ENCODE measurements at places on chromosomes 4 and X. TPM values are rescaled to one million over a fixed set of nuclear protein-coding genes. Genes with fewer than 3 reads are reported as not detected.
A peak's percentile ranks its signal among the peaks of the same experiment; 100 is the strongest.

The SLC6A14 gene
- total RNA-seq, result not detected

DNA sequence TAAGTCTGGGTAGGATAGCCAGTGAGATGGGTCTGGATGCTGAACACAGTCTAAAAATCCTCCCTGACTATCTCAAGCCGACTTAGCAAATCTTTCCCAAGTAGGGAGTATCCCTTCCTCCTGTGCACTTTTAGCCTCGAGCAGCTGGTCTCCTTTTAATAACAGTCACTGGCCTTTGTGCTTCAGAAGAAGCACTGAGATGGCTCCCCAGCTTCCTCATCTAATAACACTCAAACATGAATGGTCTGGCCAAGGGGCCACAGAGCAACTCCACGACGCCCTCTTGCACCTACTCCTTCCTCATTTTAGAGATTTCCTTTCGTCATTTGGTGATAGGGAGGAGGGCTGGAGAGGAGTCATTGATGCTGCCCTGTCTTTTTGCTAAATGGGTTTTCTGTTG, 78.8 kb upstream of the TMEM150C start:
- H3K4me1 ChIP-seq, result peaks cover 11% of the 10 kb centered on the region
- no peak overlapping the region for H3K27ac ChIP-seq
- no peak for DNase-seq
- H3K27me3 ChIP-seq, result no peaks in the 10 kb centered on the region
- H3K36me3 ChIP-seq, result no peaks in the 10 kb centered on the region

The FAT1 gene
- total RNA-seq, result 54.4 TPM

The TXK gene
- total RNA-seq, result 0.60 TPM

DNA sequence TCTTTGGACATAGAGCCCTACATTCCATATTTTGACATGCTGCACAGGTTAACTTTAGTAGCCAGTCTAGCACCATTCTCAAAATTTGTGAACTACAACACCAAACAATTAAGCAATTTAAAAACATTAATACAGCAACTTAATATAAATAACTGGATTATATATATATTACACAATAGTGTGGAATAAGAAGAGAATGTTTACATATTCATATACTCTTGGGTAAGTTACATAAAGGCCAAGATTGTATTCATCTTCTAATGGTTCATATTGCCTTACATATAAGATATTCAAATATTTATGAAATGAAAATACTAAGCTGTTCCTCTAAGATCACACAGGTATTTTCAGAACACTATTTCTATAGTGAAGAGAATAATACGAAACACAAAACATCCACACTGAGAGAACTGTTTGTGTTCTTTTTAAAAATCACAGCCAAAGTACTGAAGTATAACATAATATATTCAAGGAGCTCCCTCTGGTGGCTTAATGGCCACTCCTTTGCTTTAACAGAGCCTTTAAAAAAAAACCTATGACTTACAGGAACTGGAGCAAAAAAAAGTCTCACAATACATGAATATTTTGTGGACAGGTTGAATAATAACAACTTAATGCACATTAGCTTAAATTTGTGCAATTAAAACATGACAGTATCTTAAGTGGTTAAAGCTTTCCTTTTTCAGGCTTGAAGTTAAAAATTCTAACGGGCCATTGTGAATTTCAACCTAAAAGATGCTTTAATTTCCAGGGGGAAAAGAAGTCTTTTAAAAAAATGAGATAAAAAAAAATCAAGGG, 46.2 kb downstream of the NEK1 start:
- H3K4me1 ChIP-seq, result no peaks in the 10 kb centered on the region
- H3K4me3 ChIP-seq, result no peak overlapping the region
- no peak overlapping the region for H3K27ac ChIP-seq

DNA sequence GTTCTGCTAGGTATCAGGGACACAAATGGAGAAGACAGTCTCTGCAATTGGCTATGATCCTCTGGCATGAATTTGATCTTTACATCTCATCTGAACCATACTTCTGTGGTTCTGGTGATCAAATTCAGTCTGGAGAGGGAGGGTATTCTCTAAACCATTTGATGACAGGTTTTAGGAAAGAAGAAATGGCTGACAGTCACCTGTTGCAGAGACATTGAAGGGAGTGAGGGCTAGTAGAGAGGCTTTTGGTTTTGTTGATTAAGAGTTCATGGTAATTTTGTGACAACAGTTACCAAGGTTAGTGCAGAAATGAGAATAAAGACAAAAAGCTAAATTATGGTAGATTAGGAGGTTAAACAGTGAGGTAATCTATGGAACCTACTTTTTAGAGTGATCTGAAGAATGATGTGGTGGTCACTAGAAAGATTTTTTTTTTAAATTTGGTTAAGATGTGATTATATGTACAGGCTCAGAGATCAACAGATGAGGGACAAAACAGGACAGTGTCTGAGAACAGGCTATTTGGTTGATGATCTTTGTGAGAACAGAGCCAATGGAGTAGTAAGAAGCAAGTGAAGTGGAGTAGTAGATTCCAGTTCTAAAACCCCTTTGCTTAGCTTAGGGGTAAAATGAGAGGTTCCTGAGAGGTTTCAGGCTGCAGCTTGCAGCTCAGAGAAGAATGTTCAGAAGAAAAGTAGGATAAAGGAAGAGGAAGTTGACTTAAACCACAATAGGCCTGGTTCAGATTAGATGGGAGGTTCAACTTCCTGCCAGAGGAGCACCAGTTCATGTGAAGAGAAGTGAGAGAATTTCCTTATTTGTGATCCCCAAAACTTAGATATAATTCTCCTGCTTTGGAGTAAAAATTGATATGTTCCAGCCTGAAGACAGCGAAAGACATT, 34.7 kb downstream of the VSIG4 start:
- no peak for DNase-seq
- no peak overlapping the region for H3K4me3 ChIP-seq
- no peaks in the 10 kb centered on the region for H3K36me3 ChIP-seq
- no peak overlapping the region for H3K27ac ChIP-seq

The CENPVL2 gene
- not detected for total RNA-seq

The TLR3 gene
- total RNA-seq, result 6.2 TPM

- H3K4me3 ChIP-seq, result no peak overlapping the region
- H3K4me1 ChIP-seq, result peaks cover 4% of the 10 kb centered on the region
- no peaks in the 10 kb centered on the region for H3K36me3 ChIP-seq
- no peak overlapping the region for H3K27ac ChIP-seq
Observed at GRCh38 chr4:142558851-142559250, 287.2 kb downstream of the INPP4B start.

DNA sequence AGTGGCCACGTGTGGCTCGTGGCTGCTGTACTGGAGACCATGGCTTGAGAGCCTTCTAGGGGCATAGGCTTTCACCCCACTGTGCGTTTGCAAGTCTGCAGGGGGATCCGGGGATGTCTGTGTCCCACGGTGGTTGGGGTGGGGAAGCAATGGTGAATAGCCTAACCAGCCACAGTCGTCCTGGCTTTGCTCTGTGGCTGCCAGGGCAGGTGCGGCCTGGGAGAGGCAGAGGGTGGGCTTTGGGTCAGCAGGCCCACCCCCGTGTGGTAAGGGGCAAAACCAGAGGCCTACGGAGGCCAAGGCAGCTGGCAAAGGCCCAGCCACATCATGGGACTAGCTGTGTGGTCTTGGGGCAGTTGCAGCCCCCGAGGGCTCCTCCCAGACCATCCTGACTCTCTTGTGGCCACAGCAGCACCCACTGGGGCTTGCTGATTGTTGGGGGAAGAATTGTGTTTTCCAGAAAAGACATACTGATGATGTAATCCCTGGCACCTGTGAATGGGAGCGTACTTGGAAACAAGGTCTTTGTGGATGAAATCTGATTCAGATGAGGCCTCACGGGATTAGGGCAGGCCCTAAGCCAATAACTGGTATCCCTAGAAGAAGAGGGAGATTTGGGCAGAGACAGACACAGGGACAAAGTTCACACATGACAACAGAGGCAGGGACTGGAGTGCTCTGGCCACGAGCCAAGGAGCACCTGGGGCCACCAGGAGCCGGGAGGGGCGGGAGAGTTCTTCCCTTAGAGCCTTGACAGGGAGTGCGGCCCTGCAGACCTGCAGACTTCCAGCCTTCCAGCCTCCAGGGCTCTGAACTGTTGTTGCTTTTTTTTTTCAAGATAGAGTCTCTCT, 2.9 kb downstream of the CPZ start:
- no peak overlapping the region for H3K27ac ChIP-seq
- no peaks in the 10 kb centered on the region for H3K36me3 ChIP-seq
- DNase-seq, result peak; percentile 44
- peaks cover 3% of the 10 kb centered on the region for H3K4me1 ChIP-seq
- H3K4me3 ChIP-seq, result no peak overlapping the region

The TMEM175 gene
- total RNA-seq, result 18.8 TPM

DNA sequence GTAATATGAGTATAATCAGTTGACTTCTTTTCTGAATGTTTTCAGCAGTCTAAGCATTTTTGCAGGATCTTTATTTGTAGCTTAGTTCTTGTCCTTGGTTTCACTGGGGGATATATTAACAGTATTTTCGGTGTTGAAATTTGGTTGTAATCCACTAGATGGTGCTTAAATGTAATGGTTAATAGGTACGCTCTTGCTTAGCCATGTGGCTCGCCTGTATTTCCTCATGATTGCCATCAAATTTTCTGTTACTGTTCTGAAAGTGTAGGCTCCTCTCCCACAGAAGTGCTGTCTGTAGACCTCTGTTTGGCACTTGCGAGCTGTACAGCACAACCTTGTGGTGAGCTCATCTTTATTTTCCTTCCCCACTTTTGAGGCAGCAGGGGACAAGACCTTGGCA, 3.9 kb upstream of the FAAH2 start:
- DNase-seq, result no peak
- no peak overlapping the region for H3K27ac ChIP-seq
- H3K4me3 ChIP-seq, result no peak overlapping the region
- no peaks in the 10 kb centered on the region for H3K4me1 ChIP-seq
- H3K36me3 ChIP-seq, result no peaks in the 10 kb centered on the region
- no peaks in the 10 kb centered on the region for H3K27me3 ChIP-seq

The TMEM150C gene
- total RNA-seq, result 21.1 TPM

DNA sequence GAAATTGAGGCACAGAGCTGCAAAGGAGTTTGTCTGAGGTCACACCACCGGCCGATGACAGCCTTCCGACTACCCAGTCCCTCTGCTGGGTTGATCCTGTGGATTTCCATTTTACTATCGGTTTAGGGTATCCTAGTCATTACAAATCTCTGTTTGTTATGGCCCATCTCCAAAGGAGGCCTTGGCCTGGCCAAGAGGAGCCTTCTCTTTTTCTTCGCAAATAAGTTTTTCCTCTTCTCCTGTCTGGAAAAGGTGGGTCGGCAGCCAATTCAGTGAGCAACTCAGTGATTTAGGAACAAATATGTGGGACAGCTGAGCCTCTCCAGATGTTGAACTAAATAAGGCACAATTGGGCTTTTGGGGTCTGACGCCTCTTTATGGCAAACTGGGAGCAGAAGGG, 169.2 kb upstream of the RBPJ start:
- peak; percentile 29 for DNase-seq
- no peaks in the 10 kb centered on the region for H3K36me3 ChIP-seq
- no peak overlapping the region for H3K27ac ChIP-seq
- no peaks in the 10 kb centered on the region for H3K27me3 ChIP-seq
- no peak overlapping the region for H3K4me3 ChIP-seq
- H3K4me1 ChIP-seq, result no peaks in the 10 kb centered on the region

The LDB2 gene
- 38.7 TPM for total RNA-seq

The TMEM271 gene
- total RNA-seq, result not detected

- no peak for DNase-seq
- no peaks in the 10 kb centered on the region for H3K36me3 ChIP-seq
- no peaks in the 10 kb centered on the region for H3K4me1 ChIP-seq
Observed at GRCh38 chr4:2642968-2643367, 106.5 kb downstream of the FAM193A start.

DNA sequence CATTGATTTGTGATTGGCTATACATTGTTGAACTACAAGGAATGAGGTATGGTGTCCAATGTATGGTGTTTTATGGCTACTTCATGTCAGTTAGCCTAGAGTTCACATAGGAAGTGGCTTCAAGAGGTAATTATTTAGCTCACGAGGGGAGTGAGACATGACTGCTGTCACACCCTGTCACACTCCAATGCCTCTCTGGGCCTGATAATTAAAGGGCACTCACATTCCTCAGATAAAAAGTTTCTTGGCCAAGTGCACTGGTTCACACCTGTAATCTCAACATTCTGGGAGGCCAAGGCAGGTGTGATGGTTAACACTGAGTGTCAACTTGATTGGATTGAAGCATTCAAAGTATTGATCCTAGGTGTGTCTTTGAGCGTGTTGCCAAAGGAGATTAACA, 65.0 kb upstream of the DDX60 start:
- DNase-seq, result no peak
- H3K27me3 ChIP-seq, result no peaks in the 10 kb centered on the region

The GUCY1A1 gene
- 74.1 TPM for total RNA-seq

The GAGE12F gene
- not detected for total RNA-seq

The ABCG2 gene
- 2.7 TPM for total RNA-seq

DNA sequence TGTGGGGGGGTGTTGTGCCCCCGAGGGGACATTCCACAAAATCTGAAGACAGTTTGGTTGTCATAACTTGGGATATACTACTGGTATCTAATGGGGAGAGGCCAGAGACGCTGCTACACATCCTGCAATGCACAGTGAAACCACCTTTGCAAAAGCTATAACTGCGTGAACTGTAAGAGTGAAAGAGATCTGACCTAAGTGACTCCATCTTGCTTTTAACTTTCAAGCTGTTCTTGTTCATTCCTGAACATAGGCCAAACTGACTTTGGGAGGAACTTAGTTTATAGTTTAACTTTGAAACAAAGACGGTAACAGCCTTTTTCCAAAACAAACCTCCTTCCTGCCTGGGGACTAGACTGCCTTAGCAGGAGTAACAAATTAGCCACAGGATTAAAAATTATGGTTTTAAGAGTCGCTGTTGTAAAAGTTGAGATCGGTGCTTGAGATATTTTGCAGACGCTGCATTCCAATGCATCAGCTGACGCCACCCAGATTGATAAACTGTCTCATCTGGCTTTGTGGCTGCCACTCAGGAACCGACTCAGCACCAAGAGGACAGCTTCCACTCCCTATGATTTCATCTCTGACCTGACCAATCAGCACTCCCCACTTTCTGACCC, 70.9 kb downstream of the ATXN3L start:
- no peaks in the 10 kb centered on the region for H3K36me3 ChIP-seq
- no peak overlapping the region for H3K27ac ChIP-seq

GRCh38 chrX:116181300-116181699, 10.8 kb downstream of the AGTR2 start:
- no peaks in the 10 kb centered on the region for H3K27me3 ChIP-seq

DNA sequence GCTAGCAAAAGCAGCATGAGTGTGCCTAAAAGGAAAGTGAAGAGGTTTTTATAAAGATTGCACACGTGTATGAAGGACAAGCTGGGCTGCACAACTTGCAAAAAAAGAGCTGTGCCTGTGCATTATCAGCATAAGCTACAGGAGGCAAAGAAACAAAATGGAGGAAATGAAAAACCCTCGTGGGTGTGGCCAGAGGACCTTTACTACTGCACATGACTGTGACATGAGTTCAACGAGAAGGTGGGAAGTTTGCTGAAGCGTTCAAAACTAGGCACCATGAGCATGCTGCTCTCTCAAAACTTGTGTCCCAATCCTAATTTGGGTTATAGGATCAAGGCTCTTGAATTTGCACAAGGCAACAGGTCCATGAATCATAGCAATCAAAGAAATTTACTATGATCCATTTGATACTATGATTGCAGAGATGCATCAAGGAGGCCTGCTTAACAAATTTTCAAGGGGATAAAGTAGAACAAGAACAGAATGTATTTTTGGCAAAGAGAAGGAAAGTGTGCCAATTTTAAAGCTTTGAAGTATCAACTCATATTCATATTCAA, 38.1 kb upstream of the CXorf38 start:
- DNase-seq, result no peak
- no peaks in the 10 kb centered on the region for H3K27me3 ChIP-seq
- H3K27ac ChIP-seq, result no peak overlapping the region
- H3K4me3 ChIP-seq, result no peak overlapping the region
- no peaks in the 10 kb centered on the region for H3K4me1 ChIP-seq
